Effector CD8-positive, alpha-beta T cell (primary cell): ENCODE measurements at places on chromosomes 4 and X.

DNA sequence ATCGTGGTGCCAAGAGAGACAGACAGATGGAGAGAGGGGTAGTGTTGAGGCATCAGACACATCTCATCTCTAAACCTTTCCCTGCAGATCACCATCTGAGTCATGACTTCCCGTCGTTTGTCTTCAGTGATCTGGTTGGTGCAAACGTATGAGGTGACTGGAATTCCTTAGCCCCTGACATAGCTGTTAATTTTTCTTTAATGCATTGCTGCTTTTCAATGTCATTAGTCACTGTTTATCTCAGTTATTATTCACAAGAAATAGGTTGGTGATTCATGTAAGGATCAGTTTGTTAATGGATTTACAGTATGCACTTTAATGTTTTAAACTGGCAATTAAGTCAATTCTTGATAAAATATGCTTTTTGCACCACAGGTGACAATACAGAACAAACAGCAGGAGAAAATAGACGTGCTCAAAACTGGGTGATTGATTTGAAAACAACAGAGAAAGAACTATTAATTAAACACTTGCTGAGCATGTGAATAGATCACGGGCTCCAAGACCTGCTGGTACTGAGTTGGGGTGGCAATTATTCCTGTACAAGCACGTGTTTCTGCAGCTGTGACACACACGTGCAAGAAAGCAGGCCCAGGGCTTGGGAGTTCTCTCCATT lies 1.3 kb upstream of the TMEM154 start:
- DNase-seq, result no peak

DNA sequence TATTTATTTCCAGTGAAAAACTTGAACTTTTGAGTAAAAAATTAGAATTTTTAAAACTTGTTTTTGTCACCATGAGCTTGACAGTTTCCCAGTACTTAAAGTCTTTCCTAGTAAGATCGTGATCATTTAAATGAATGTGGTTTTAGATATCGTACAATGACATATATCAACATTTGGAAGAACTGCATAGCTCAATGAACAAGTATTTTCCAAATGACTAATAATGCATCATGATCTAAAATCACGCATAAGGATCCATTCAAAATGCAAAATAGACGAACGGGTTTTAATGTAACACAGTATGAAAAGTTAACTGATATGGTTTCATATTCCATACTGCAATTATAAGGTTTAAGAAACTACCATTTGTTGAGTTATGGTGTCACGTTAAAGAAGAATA lies 4.1 kb upstream of the NDNF start:
- DNase-seq, result no peak

GRCh38 chr4:101076032-101076431 lies 271.3 kb downstream of the PPP3CA start:
- no peak for DNase-seq

- no peak for DNase-seq
These were observed 119.0 kb downstream of the CFAP299 start for GRCh38 chr4:80454556-80454955.

DNA sequence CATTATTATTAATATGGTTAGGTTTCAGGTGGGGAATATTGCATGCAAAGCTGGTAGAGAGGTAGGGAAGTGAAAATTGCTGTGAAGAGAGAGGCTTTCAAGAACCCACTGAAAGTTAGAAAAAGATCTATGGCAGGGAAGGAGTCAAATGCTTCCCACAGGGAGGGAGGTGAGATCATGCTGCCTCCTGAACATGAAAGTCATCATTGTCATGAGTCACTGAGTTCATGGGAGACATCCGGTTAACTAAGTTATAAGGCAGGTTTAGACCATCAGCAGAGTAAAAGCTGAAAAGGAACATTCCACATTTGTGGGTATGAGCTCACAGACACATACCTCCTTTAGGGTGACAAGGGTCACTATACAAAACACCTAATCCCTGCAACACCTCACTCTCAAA lies 16.2 kb downstream of the GATB start:
- no peak for DNase-seq

DNA sequence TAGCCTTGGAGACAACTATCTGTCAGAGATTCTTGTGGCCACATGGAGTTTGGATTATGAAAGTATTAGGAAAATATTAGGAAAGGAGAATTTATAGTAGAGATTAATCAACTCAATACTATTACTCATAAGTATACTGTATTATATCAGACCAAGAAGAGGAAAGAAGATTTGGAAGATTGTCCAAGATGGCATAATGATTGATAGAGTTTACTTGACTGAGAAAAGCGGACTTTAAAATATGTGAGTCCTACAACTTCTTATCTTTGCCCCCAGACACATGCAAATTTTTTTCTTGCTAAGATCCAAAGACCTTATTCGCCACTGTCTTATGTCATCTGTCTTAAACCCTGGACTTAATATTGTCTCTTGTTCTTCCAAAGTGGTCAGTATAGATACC lies 54.8 kb upstream of the SHISA3 start:
- DNase-seq, result no peak

- DNase-seq, result no peak
These were observed 35.5 kb downstream of the TBC1D9 start for GRCh38 chr4:140720387-140721304.

- no peak for DNase-seq
These were observed 106.5 kb downstream of the CNOT6L start for GRCh38 chr4:77712675-77713074.

DNA sequence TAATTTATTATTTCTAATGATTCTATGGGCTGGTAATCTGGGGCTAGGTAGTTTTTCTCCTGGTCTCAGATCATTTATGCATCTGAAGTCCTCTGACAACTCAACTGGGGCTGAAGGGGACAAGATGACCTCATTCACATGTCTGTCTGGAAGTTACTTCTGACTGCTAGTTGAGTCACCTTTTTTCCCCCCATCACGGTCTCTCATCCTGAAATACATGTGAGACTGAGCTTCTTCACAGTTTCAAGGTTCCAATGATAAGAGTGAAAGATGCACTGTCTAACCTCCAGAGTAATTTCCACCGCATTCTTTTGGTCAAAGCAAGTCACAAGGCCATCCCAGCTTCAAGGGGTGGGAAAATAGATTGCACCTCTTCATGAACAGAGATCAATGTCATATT lies 356.7 kb upstream of the RPS6KA3 start:
- DNase-seq, result no peak

DNA sequence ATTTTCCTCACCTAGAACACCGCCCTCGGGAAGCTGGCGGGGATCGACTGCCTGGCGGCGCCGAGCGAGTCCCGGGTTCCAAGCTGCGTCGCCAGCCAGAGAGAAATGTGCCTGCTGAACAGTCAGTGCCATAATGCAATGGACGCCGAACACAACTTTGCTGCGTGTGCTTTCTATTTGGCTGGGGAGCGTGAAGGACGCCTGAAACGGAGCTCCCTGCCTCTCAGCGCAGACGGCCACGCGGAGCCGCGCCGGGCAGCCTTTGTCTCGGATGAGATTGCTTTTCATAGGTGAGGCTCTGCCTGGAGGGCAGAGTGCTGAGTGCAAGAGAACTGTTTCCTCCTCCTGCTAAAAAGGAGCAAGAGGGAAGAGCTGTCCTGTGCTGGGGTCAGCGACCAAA lies 107.7 kb upstream of the BCOR start:
- no peak for DNase-seq

GRCh38 chrX:83469551-83469950 lies 38.5 kb upstream of the POU3F4 start:
- no peak for DNase-seq
